ENCODE measurements at places on chromosomes 7 and 10.

- no peak for DNase-seq
These were observed 70.0 kb downstream of the SLC25A40 start for GRCh38 chr7:87806150-87806549.

DNA sequence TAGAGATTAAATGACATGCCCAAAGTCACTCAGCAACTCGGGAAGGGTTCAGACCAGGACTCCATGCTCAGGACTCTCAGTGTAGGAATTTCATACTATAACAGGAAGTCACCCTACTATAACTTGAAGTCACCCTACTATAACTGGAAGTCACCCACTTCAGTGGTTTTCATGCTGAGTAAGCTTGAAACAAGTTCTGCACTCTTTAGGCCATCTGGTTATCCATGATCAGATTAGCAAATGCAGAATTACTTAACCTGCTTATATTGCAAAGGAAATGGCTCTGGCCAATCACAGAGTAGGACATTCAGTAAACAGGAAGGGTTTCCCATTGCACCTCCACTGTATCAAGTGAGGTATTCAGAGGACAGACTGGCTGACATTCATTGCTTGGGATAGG, 1240.4 kb downstream of the GATA3 start:
- DNase-seq = no peak

DNA sequence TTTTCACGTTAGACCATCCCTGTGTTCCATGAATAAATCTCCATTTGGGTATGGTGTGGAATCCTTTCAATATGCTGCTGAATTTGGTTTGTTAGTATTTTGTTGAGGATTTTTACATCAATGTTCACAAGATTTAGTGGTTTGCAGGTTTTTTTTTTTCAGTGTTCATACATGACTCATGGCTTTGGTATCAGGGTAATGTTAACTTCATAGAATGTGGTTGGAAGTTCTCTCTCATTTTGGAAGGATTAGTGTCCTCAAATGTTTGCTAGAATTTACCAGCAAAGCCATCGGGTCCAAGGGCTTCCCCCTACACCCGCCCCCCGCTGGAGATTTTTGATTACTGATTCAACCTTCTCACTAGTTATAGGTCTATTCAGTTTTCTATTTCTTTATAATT, 398.0 kb downstream of the NXPH1 start:
- DNase-seq = no peak

DNA sequence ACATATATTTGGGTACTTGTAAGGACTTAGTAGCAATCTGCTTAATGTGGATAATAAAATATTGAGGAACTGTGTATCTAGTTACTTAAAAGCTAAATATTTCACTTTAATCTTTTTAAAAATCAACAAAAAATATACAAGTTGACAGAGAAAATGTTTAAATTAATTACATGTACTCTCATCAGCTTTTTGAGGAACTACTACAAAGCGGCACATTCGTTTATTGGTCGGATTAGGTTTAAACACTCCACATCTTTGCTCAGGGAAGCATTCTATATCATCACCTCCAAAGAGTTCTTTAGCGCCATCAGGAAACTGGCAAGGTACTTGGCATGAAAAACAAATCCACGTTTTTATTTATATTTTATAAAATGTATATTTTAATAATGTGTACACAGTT, 1.6 kb downstream of the ATOH7 start:
- DNase-seq = no peak

- DNase-seq = no peak
These were observed 52.2 kb downstream of the IGF2BP3 start for GRCh38 chr7:23418046-23418445.

- no peak for DNase-seq
These were observed 113.3 kb upstream of the JCAD start for GRCh38 chr10:30172673-30173072.

- no peak for DNase-seq
These were observed 108.2 kb downstream of the PIP4K2A start for GRCh38 chr10:22606164-22606614.

DNA sequence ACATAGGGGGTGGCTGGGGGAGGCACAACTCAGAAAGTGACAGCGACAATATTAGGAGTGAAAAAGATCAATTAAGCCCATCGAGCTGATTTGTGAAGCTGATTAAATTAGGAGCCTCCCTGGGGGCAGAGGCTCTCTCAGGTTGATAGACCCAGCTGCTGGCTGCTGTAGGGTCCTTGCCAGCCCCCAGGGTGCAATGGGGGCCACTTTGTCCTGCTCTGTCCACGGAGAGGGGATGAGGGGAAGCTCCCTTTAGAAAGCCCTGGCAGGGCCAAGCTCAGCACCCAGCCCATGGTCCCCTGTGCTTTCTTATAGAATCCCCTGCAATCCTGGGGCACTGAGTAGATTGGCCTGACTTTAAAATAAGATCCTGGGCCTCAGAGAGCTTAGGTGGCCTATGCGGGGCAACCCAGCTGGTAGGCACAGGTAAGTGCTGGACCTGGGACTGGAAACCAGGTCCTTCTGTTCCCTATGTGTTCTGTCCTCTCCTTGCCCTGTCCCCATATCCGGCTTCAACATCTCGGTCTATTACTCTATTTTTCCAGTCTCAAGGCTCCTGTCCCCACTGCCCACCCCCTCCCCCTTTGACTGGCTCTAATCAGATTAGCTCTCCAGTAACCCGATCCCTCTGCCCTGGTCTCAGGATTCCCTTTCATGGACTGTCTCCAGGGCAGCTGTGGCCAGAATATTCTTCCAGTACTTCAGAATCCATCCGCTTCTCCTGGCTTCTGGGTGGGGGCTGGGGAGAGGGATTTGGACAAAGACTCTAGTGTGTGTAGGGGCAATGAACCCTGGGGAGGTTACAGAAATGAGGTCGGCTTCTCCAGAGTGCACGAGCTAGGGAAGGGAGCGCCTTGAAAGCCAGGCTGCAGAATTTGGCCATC, 259.6 kb downstream of the RPS24 start:
- DNase-seq = no peak

- DNase-seq = no peak
These were observed 227.1 kb downstream of the FANK1 start for GRCh38 chr10:126123466-126123865.

- no peak for DNase-seq
These were observed 51.1 kb downstream of the SVIL start for GRCh38 chr10:29583674-29584073.

- DNase-seq = no peak
These were observed 139.4 kb downstream of the DKK1 start for GRCh38 chr10:52453501-52453900.
